ENCODE measurements at places on chromosomes 5 and 9. TPM values are rescaled to one million over a fixed set of nuclear protein-coding genes. Genes with fewer than 3 reads are reported as not detected.

Gene PWWP2A
- 22.1 TPM for total RNA-seq

Gene TRIM7
- 1.5 TPM for total RNA-seq

Gene DMGDH
- total RNA-seq: 0.13 TPM

Gene MLANA
- total RNA-seq: not detected

Gene CAPSL
- total RNA-seq: 0.52 TPM

Gene PCDHB9
- total RNA-seq: 3.1 TPM

Gene CCDC192
- not detected for total RNA-seq

Gene CDC20B
- total RNA-seq: not detected

Gene S1PR3
- 3.2 TPM for total RNA-seq

Gene FAM78A
- 1.7 TPM for total RNA-seq

Gene SEMA5A
- 11.4 TPM for total RNA-seq

Gene PKD2L2
- not detected for total RNA-seq

Gene POU5F2
- total RNA-seq: 0.29 TPM

Gene NEUROG1
- not detected for total RNA-seq

Gene PTGR1
- total RNA-seq: 89.7 TPM
